ENCODE measurements at places on chromosomes 7 and 10. TPM values are rescaled to one million over a fixed set of nuclear protein-coding genes. Genes with fewer than 3 reads are reported as not detected.

Gene EBLN1
- not detected for total RNA-seq

- no peaks in the 10 kb centered on the region for H3K27me3 ChIP-seq
- peaks cover 29% of the 10 kb centered on the region for H3K4me1 ChIP-seq
- no peak overlapping the region for H3K4me3 ChIP-seq
- no peak for DNase-seq
These were observed 3.0 kb downstream of the ZFAND2A start for GRCh38 chr7:1156782-1157535.

Gene CHST15
- 0.67 TPM for total RNA-seq

Gene TWIST1
- total RNA-seq: not detected

GRCh38 chr10:61992671-61993668, 91.5 kb downstream of the ARID5B start:
- H3K27ac ChIP-seq: peak overlapping the region; percentile 60
- peak; percentile 84 for DNase-seq
- H3K36me3 ChIP-seq: no peaks in the 10 kb centered on the region

- H3K27me3 ChIP-seq: no peaks in the 10 kb centered on the region
- no peaks in the 10 kb centered on the region for H3K4me1 ChIP-seq
- DNase-seq: no peak
- no peak overlapping the region for H3K4me3 ChIP-seq
- H3K27ac ChIP-seq: no peak overlapping the region
These were observed 37.5 kb upstream of the DOCK1 start for GRCh38 chr10:126867567-126868365.

GRCh38 chr10:35511647-35512046, 93.5 kb upstream of the GJD4 start:
- H3K4me3 ChIP-seq: no peak overlapping the region
- no peaks in the 10 kb centered on the region for H3K27me3 ChIP-seq
- peaks cover 4% of the 10 kb centered on the region for H3K36me3 ChIP-seq

Gene SDK1
- total RNA-seq: 0.26 TPM

DNA sequence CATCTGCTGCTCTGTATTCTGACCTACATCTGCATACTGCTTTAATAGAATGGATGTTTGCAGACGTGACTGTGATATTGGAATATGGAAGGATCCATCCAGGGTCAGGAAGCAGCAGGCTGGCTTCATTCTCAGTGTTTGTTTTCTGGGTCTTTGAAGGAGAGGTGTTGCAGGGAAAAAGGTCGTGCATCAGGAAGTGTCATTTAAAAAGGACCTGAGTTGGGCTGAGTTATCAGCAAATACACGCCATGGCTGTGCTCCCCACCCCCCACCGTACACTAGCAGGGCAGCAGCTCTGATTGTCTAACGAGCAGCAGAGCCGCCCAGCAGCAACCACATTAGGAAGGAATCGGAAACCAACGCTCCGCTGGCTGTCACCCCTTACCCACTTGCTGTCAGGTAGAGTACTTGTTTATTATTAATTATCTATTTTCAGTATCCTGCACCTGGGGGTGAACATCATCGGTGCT, 63.1 kb upstream of the STEAP1B start:
- peaks cover 45% of the 10 kb centered on the region for H3K4me1 ChIP-seq
- no peaks in the 10 kb centered on the region for H3K36me3 ChIP-seq
- H3K27ac ChIP-seq: no peak overlapping the region
- DNase-seq: no peak

GRCh38 chr10:100341953-100342626, 4.9 kb upstream of the SCD start:
- H3K36me3 ChIP-seq: no peaks in the 10 kb centered on the region
- no peak overlapping the region for H3K4me3 ChIP-seq
- peaks cover 5% of the 10 kb centered on the region for H3K4me1 ChIP-seq
- no peaks in the 10 kb centered on the region for H3K27me3 ChIP-seq
- H3K27ac ChIP-seq: no peak overlapping the region

DNA sequence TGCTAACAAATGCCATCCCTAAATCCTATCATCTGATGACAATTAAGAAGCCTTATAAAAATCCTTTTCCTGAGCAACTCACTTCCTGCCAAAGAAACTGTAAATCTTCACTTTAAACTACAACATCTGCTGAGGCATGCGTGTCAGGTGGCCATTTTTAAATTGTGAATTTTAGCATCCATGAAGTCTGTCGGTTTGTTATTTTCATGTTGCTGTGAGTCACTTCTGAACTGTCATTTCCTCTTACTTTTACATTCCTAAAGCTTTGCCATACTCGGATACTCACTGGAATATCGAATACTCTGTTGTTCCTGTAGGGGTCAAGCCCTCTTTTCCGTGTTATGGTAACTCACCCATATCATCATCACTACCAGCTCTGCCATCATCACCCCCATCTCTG, 34.3 kb upstream of the TMEM26 start:
- no peaks in the 10 kb centered on the region for H3K36me3 ChIP-seq
- H3K27me3 ChIP-seq: no peaks in the 10 kb centered on the region
- no peaks in the 10 kb centered on the region for H3K4me1 ChIP-seq
- DNase-seq: no peak
- no peak overlapping the region for H3K4me3 ChIP-seq
- no peak overlapping the region for H3K27ac ChIP-seq

Gene HOGA1
- total RNA-seq: not detected

- H3K36me3 ChIP-seq: no peaks in the 10 kb centered on the region
- no peak overlapping the region for H3K4me3 ChIP-seq
- no peak overlapping the region for H3K27ac ChIP-seq
- no peak for DNase-seq
- H3K27me3 ChIP-seq: peaks cover 5% of the 10 kb centered on the region
These were observed 3.4 kb downstream of the CLEC2L start for GRCh38 chr7:139526578-139527544.

- H3K4me1 ChIP-seq: no peaks in the 10 kb centered on the region
- H3K4me3 ChIP-seq: no peak overlapping the region
- no peak for DNase-seq
- H3K27me3 ChIP-seq: no peaks in the 10 kb centered on the region
- H3K36me3 ChIP-seq: no peaks in the 10 kb centered on the region
These were observed 288.4 kb downstream of the SNX13 start for GRCh38 chr7:17651863-17652385.

Gene MBL2
- total RNA-seq: not detected

Gene UFSP1
- 11.0 TPM for total RNA-seq

DNA sequence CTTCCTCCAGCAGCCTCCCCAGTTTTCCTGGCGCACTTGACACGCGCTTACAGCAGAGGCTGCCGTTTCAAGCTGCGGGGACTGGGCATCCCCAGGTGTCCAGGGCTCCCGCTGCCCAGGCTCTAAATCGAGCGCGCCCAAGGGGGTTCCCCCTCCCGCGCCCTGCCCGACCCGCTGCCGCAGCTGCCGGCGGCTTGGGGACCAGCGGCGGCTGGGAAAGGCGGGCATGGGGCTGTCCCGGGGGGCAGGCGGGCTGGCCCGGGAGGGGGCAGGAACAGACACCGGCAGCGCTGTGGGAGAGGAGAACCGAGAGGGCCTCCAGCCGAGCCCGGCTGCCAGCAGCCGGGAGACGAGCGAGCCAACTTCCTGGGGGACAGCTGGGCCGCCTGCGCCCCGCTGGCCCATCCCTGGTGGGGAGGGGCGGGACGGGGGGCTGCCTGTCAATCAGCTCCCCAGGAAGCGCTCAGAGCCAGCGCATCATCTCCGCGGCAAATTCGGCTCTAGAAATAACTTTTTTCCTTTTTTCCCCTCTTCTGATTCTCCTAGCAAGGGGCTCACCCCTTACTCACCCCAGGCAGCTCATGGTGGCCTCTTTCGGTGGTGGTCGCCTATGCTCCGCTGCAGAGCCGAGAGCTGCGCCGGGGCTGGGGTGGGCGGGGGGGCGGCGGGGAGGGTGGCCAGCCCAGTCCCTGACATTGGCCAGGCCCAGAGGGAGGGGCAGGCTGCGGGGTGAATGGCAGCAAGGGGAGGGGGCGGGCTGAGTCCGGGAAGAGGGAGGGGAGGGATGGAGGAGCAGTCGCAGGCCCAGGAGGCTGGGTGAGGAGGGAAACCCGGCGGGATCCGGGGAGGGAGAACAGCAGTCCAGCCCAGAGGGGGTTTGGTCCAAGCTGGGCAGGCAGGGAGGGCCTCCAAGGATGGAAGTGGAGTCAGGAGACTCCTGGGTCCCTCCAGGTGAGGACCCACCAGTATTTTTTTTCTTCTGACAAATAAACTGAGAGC, 14.7 kb downstream of the GRID2IP start:
- H3K27me3 ChIP-seq: peaks cover 3% of the 10 kb centered on the region
- DNase-seq: no peak
- no peak overlapping the region for H3K27ac ChIP-seq

- no peaks in the 10 kb centered on the region for H3K4me1 ChIP-seq
- no peaks in the 10 kb centered on the region for H3K36me3 ChIP-seq
- no peak for DNase-seq
- no peak overlapping the region for H3K27ac ChIP-seq
- H3K27me3 ChIP-seq: no peaks in the 10 kb centered on the region
These were observed 54.4 kb downstream of the COBL start for GRCh38 chr7:51261950-51262795.

- no peaks in the 10 kb centered on the region for H3K36me3 ChIP-seq
- DNase-seq: no peak
- H3K27ac ChIP-seq: no peak overlapping the region
These were observed 81.5 kb upstream of the GNAI1 start for GRCh38 chr7:80053124-80053523.

- H3K27me3 ChIP-seq: no peaks in the 10 kb centered on the region
- H3K4me3 ChIP-seq: no peak overlapping the region
- H3K36me3 ChIP-seq: no peaks in the 10 kb centered on the region
- H3K4me1 ChIP-seq: peaks cover 11% of the 10 kb centered on the region
These were observed 44.1 kb upstream of the ADRB1 start for GRCh38 chr10:113999531-113999930.

All from CD4-positive, alpha-beta memory T cell (primary cell).